ENCODE measurements at places on chromosomes 12 and 14. TPM values are rescaled to one million over a fixed set of nuclear protein-coding genes. Genes with fewer than 3 reads are reported as not detected.
A peak's percentile ranks its signal among the peaks of the same experiment; 100 is the strongest.

GMPR2 gene
- total RNA-seq = 101 TPM

MDM2 gene
- 93.8 TPM for total RNA-seq

MYH6 gene
- 0.03 TPM for total RNA-seq

SLC5A8 gene
- total RNA-seq = not detected

ENTPD5 gene
- 13.4 TPM for total RNA-seq

RHEBL1 gene
- total RNA-seq = 6.0 TPM

FBLN5 gene
- total RNA-seq = not detected

UNC79 gene
- 2.1 TPM for total RNA-seq

GRCh38 chr14:73662487-73662943 is 17.7 kb downstream of the DNAL1 start:
- peak; percentile 15 for DNase-seq

DNA sequence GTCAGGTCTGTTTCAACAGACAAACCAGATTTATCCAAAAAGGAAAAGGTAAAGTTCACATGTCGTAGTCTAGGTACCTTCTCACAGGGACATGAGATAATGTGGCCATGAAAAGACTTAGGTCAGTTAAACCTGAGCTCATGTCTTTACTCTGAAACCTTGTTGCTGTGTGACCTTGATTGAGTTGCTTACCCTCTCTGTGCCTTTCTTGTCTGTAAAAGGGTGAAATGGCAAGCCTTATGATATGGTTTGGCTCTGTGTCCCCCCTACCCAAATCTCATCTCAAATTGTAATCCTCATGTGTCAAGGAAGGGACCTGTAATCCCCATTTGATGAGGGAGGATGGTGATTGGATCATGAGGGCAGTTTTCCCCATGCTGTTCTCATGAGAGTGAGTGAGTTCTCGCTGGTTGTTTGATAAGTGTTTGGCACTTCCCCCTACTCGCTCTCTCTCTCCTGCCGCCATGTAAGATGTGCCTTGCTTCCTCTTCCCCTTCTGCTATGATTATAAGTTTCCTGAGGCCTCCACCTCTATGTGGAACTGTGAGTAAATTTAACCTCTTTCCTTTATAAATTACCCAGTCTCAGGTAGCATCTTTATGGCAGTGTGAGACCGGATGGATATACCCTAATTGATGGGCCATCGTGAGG is 299.8 kb downstream of the ADGRD1 start:
- DNase-seq = no peak

- no peak for DNase-seq
Measured at GRCh38 chr12:97487470-97487869, 24.9 kb downstream of the RMST start.

DNA sequence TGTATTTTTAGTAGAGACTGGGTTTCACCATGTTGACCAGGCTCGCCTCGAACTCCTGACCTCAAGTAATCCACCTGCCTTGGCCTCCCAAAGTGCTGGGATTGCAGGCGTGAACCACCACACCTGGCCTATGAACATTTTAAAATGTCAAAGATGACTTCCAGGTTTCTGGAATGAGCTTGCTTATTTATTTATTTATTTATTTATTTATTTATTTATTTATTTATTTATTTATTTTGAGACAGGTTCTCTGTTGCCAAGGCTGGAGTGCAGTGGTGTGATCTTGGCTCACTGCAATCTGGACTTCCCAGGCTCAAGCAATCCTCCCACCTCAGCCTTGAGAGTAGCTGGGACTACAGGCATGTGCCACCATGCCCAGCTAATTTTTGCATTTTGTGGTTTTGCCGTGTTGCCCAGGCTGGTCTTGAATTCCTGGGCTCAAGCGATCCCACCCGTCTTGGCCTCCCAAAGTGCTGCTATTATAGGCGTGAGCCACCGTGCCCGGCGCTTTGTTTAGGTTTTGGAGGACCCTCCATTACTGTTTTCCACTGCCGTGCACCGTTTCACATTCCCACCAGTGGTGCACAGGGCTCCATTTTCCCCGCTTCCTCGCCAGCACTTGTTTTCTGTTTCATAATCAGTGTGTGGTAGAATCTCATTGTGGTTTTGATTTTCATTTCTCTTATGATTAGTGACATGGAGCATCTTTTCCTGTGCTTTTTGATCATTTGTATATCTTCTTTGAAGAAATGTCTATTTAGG is 6.4 kb upstream of the CFAP251 start:
- DNase-seq = no peak

GRCh38 chr14:101819251-101819990 is 57.9 kb downstream of the PPP2R5C start:
- DNase-seq = no peak

DNA sequence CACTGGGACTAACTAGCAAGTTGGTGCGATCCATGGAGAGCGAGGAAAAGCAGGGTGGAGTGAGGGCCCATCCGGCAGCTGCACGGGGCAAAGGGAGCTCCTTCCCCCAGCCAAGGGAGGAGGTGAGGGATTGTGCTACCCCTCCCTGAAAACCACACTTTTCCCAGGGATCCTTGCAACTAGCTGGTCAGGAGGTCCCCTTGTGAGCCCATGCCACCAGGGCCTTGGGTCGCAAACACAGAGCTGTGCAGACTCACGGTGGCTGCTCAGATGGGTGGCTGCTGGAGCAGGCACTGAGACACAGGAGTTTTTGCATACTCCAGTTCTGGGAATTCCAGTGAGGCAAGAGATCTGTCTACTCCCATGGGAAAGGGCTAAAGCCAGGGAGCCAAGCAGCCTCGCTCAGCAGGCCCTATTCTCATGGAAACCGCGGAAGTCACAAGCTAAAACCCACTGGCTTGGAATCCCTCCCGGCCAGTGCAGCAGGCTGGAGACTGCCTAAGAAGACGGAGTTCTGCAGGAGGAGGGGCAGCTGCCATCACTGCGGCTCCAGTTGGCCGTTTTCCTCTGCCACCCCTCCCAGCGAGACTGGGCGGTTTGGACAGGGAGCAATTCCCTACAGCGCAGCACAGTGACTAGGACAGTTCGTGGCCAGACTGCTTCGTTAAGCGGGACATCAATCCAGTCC is 10.9 kb upstream of the ZNF705A start:
- DNase-seq = peak; percentile 65

GRCh38 chr12:93205361-93205760 is 172.4 kb upstream of the NUDT4 start:
- no peak for DNase-seq

DNA sequence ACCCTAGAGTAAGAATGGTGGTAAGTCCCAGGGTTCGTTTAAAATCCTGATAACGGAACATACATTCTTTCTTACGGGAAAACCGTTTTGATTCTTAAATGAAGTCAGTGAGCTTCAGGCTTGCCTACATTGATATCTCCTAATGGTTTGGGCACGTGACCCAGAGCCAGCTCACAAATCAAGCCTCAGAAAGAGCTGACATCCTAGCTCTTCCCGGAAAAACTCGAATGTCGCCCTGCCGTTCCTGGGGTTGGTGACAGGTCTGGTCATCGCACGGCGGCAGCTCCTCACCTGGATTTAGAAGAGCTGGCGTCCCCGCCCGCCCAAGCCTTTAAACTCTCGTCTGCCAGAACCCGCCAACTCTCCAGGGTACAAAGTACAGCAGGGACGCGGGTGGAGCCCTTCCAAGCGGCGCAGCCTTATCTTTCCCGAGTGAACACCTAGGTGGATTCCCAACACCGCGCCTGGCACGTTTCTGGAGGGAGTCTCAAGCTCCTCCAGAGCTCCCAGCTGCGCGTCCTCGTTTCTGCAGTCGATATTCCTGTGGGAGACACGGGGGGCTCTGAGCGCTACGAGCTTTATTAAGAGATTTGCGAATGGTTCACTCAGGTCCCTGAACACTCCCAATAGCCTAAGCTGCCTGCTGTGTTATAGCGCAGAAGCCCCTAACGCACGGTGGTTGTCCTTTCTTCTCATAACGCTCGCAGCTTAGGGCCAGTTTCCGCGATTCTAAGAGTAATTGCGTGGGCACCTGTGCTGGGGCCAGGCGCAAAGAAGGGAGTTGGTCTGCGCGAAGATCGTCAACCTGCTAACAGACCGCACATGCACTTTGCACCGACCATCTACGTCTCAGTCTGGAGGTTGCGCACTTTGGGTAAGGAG is at the start of gene SSTR1:
Gene SSTR1 (plus strand): TSS at position 169 of the 882 bp plus-strand sequence. CDS start 1,486 bp downstream, outside the sequence.
- DNase-seq = peak; percentile 44

- no peak for DNase-seq
Measured at GRCh38 chr12:105231396-105231795, 4.6 kb downstream of the APPL2 start.

- no peak for DNase-seq
Measured at GRCh38 chr12:90321369-90321768, 612.7 kb upstream of the ATP2B1 start.

DNA sequence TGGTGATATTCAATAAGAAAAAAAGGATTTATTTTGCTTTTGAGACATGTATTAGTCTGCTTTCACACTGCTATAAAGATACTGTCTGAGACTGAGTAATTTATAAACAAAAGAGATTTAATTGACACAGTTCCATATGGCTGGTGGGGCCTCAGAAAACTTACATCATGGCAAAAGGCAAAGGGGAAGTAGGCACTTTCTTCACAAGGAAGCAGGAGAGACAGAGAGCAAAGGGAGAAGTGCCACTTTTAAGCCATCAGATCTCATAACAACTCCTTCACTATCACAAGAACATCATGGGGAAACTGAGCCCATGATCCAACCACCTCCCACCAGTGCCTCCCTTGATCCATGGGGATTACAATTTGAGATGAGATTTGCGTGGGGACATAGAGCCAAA is 43.9 kb downstream of the BHLHE41 start:
- DNase-seq = no peak

DNA sequence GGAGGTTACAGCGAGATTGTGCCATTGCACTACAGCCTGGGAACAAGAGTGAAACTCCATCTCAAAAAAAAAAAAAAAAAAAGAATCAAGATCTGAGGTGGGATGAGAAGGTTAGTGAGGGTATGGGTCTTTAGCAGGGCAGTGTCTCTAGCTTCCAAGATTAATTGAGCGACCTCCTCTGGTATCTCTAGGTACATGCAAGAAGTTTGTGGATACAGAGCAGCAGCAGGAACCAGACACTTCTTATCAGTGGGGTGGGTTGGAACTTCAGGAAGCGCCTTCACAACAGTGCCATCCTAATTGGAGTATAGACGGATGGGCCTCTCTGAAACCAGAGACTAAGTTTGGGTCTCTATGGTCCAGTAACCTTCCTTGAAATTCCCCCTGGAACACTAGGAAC is 51.9 kb upstream of the CISTR start:
- DNase-seq = no peak

DNA sequence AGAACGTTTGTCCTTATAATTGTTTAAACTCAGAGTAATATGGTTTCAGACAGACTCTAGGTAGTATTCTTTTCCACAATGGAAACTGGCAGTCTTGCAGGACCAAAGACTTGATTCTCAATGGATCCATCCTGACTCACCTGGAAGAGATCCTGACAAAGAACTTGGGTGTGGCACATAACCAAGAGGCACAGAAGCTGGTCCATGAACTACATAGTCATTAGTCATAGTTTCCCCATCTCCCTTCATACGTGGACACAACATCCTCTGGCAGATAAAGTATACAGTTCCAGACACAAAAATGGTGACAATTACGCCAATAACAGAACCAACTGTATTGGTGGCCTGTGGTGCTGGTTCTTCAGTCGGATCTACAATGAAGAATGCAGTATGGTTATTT is 55.8 kb downstream of the BCL2L14 start:
- no peak for DNase-seq

DNA sequence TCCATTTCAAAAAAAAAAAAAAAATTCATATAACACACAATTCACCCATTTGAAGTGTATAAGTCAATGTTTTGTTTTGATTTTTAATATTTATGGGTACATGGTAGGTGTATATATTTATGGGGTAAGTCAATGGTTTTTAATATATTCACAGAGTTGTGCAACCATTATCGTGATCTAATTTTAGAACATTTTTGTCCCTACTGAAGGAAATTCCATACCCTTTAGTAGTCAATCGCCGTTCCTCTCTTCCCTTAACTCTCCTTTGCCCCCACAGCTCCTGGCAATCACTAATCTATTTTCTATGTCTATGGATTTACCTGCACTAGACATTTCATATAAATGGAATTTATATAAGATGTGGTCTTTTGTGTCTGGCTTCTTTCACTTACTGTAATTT is 92.8 kb downstream of the TRAFD1 start:
- no peak for DNase-seq

- DNase-seq = no peak
Measured at GRCh38 chr12:93762059-93762719, 85.0 kb downstream of the CRADD start.

DNA sequence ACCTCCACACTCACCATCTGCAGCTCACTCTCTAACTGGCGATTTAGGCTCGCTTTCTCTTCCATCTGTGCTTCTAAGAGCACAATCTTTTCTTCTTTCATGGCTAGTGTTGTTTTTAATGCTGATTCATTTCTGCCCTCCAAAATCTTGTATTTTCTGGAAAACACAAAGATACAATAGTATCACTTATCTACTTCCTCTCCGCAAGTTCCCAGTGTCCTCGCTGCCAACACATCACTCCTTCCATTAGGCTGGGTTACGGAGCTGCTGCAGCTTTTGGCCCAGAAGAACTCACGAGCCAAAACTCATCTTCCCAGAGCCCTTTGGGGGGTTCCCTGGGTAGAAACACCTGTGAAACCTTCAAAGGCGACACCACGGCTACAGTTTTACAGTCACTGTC is 63.8 kb upstream of the GPR68 start:
- no peak for DNase-seq

- no peak for DNase-seq
Measured at GRCh38 chr12:19012965-19013364, 116.6 kb upstream of the PLEKHA5 start.

DNA sequence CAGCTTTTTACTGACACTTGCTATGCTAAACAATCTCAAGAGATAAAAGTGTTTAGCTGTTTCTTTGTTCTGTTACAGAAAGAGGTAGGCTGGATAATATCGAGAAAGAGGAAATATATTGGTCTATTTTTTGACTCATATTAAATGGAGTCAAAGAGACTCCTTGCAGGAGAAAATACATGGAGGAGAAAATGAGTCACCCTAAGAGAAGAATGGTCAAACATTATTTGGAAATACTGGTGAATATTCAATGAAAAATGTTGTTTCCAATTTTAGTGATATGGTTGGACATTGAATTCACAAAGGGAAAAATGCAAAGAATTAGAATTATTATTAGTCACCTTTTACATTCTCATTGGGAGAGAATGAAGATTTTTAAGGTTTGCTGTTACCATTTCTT is 3.2 kb downstream of the KCNJ8 start:
- no peak for DNase-seq

GRCh38 chr12:122420471-122421162 is 1.9 kb downstream of the CLIP1 start:
- no peak for DNase-seq

DNA sequence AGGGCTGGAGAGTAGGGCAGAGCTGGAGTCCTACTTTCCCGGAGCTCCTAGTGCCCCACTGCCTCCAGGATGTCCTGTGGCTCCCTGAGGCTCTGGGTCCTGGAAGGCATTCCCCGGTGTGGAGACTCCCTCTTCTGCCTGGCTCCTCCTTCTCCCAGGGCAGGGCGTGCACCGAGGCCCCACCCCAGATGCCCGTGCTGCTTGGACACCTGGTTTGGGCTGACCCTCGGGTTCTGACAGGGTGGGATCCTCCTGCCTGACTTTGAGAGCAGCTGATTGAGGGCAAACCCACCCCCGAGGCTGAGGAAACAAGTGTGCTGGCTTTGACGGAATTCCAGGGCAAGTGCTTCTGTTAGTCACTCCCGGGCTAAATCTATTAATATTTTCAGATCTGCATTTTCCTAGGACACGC is 15.4 kb downstream of the TEAD4 start:
- DNase-seq = no peak

Measured in neural progenitor cell (in vitro differentiated cells).